ENCODE measurements at places on chromosomes 1 and 21.

GRCh38 chr1:6397844-6398441 is 4.4 kb upstream of the ACOT7 start:
- DNase-seq: no peak

DNA sequence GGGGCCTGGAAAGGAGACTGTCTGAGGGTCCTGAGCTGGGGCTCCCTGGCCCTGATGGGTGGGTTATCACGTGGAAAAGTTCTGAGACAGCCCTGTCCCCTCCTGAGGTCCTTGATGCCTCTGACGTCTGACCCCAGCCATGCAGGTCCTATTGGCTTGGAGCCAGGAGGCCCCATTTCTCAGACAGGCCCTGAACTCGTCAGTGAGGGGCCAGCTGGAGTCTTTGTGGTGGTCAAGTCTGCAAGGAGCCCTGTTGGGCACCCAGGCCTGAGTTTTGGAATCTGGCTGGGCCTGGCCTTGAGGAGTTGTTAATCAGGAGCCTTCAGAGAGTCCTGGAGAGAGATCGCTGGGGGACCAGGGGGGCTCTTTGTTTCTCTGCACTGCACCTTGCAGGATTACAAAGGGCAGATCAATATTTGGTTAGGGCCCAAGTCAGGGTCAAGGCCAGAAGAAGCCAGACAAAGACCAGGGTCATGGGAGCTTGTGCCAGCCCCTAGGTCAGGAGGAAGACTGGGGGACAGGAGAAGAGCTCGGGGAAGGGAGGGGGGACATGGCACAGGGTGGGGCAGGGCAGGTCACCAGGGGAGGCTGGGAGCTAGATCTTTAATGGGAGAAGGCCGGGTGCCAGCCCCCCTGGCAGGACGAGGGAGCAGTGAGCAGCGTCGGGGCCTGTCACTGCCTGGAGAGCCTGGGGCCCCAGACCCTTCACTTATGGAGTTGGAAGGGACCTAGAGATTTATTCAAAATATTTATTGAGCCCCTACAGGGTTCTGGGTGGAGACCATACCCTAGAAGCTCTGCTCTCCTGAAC is 83.2 kb downstream of the PTPRU start:
- no peak for DNase-seq

DNA sequence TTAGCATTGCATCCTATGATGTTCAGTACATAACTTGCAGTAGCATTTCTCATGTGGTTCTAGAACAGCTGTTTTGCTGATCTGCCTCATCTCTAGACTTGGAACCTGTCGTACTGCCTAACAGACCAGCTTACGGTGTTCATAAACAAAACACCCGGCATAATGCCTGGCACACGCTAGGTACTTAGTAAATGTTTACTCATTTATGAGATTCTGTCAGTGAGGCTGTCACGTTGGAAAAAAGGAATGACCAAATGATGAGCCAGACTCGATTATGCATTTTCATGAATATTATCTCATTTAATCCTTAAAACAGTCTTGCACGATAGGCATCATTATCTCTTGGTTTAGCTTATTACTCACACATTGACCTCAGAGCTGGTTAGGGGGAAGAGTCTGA is 46.4 kb downstream of the CACHD1 start:
- DNase-seq: no peak

GRCh38 chr1:172926070-172926469 is 124.7 kb downstream of the TNFSF18 start:
- DNase-seq: no peak

GRCh38 chr1:109794319-109795132 is 30.8 kb upstream of the EPS8L3 start:
- no peak for DNase-seq

DNA sequence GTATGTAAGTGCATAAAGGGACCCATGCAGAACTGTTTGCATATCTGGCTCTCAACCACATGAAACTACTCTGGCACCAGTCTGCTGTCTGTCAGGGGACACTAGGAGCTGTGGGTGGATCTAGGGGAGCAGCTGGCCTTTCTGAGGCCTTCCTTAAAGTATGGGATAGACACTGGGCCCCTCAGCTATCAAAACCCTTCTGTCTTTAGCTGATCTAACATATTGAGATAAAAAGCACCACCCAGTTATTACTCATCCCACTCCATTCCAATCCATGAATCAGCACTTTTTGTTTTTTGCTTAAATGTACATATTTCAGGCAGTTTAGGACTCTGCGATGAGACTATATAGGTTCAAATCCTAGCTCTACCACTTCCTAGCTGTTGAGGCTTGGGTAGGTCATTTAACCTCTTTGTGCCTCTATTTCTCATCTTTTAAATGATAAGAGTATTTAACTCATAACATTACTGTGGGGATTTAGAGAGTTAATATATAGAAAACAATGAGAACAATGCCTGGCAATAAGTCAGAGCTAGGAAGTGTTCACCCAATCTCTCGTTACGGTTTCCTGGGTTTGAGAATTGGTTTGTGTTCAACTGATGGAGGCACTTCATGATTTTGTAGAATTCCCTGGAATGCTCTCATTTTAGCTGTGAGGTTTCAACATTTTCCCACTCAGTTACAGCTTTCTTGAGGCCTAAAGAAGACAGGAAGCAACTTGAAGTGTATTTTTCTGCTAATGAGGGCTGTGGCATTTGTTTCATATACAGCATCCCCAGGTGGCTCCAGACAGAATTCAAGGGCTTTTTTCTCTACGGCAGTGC is 68.9 kb downstream of the LRIG2 start:
- no peak for DNase-seq

GRCh38 chr1:221089273-221089672 is 210.0 kb downstream of the HLX start:
- no peak for DNase-seq

DNA sequence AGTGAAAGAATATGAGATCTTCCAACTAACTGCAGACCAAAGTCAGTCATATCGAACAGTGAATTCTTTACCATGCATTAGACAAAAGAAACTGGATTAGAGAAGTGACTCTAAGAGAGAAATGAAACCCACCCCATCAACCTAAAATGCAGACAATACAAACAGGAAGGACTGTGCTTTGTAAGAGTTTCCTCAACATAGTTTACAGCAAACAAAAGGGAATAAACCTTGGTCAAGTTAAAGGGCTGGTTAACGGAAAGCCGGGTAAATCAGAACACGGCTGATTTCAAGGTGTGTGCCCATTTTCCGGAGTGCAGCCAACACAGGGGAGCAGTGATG is 39.2 kb downstream of the SIPA1L2 start:
- no peak for DNase-seq

GRCh38 chr1:162861101-162861500 is at the start of gene CCDC190:
CCDC190 (minus strand) TSS chr1:162861175; CDS start chr1:162859646, 1,529 bp downstream.
- no peak for DNase-seq

DNA sequence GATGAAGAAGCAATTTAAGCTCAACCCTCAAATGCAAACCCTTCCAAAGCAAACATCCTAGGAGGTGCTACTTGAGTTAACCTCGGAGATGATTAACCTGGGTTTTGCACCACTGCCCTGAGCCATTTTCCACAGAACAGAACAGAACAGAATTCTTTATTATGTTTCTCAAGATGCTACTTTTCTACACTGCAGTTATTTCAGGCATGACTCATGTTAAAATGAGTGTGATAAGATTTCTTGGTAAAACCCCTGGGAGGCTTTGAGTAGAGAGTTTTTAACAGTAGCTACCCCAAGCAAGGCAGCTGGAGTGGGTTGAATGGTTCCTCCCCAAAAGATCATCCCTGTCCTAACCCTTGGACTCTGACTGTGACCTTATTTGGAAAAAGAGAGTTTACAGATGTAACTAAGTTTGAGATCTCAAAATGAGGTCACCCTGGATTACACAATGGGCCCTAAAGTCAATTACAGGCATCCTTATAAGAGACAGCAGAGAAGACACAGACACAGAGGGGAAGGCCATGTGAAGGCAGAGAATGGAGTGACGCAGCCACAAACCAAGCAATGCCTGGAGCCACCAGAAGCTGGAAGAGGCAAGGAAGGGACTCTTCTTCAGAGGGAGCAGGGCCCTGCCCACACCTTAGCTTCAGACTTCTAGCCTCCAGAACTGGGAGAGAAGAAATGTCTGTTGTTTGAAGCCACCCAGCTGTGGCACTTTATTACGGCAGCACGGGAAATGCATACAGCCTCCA is 153.4 kb downstream of the ETS2 start:
- DNase-seq: no peak

GRCh38 chr1:229870381-229870780 is 196.7 kb upstream of the GALNT2 start:
- DNase-seq: no peak
